Stimulated activated CD4-positive, alpha-beta T cell treated with anti-CD3 and anti-CD28 coated beads, TNF-alpha, amount 100 ng/mL, for 24 hours (primary cell): ENCODE measurements at places on chromosomes 16 and 17.
A peak's percentile ranks its signal among the peaks of the same experiment; 100 is the strongest.

DNA sequence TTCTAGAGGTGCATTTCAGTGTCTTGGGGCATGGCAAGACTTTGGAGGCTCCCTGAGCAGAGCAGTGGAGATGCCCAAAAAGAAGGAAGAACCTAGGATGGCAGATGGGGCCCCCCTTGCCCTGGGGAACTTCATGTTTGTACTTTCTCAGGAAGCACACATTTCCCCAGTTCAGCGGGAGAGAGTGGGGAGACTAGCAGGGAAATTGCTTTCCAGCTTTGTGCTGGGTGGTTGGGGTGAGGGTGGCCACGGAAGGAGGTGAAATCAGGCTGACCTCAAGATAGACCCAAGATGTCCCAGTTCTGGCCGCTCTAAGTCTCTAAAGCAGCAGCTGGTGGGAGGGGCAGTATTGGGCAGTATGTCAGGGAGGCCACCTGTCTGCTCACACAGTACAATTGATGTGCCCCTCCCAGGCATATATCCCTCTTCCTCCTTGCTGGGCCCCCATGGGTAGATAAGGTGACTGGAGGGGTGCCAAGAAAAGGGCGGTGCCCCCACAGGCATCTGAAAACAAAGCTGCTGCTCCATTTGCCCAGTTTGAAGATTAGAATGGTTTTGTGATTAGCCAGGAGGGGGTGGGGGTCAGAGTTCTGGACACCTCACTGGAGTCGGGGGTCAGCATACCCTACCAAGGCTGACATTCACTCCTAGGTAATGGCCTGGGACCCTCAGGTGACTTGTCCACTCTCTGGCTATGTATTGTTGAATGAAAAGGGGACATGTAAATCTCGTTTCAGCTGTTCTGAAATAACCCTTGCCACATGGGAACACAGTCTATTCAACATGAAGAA lies 17.1 kb upstream of the NAGLU start:
- no peak for DNase-seq

- no peak for DNase-seq
Measured at GRCh38 chr17:77451894-77452852, 311.4 kb downstream of the SEC14L1 start.

DNA sequence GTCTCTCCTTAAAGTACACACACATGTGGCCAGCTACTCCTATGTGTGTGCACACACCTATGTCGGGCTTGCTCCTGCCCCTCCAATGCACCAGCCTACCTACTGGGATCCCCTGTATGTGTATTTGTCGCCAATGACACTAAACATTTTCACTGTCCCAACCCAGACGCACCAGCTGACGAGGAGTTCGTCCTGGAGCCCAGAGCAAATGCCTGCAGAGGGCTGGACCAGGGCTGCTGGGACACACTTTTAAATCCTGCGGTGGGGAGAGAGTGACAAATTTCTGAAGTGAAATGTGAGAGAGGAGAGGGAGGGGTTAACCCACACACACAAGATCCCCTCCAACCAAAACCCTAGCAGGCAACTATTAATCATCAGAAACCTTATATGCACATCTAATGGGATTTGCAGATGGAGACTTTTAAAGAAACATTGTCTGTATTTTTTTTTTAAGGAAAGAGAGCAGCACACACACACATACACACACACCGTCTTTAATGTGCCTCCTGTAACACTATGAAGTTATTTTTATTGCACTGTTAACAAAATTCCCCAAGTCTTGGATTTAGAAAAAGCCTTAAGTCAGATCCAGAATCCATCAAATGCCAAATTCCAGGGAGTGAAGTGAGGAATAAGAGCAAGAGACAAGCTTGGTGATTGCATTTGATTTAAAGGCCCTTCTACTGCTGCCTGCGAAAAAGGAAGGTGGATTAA lies at the start of gene MEOX1:
Gene MEOX1 (minus strand): TSS at position 224 of the 714 bp plus-strand sequence. CDS start 388 bp downstream, outside the sequence.
- peak; percentile 38 for DNase-seq

GRCh38 chr16:58628845-58629732 lies 537 bp downstream of the CNOT1 start:
- DNase-seq = peak; percentile 22

DNA sequence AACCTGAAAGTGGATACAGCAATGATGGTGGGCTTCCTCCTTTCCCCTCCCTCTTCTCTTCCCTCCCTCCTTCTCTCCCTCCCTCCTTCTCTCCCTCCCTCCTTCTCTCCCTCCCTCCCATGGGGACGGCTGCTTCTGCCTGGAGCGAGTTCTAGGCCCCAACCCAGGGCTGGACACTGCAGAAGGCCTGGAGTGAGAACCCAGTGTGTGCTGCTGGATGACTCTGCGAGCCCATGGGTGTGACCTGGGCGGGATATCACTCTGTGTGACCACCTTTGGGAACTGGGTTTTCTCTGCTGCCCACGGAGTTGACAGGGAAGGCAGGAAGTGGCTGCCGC lies 242.6 kb upstream of the GSE1 start:
- no peak for DNase-seq

GRCh38 chr17:33322063-33322462 lies 29.0 kb upstream of the ASIC2 start:
- DNase-seq = no peak

DNA sequence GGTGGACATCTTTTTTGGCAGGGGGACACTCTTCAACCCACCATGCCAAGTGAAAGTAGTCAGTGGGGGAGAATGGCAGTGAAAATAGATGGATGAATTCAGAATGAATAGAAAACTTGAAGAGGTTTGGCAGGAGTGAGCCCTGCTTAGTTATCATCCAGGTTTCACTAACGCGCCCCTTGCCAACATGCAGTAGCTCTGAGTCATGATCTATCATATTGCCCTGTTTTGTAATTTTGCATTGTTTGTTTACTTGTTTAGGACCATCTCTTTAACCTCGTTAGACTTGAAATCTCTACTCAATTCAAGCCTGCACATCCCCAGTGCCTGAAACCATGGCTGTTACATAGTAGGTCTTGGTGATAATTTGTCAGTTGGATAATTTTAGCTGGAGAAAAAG lies 116.7 kb downstream of the RBFOX1 start:
- DNase-seq = no peak

- no peak for DNase-seq
Measured at GRCh38 chr16:53744449-53744848, 40.5 kb downstream of the FTO start.

GRCh38 chr17:2212400-2212981 lies 91.1 kb downstream of the SMG6 start:
- no peak for DNase-seq

- DNase-seq = no peak
Measured at GRCh38 chr16:4136229-4136813, 20.1 kb upstream of the ADCY9 start.

- DNase-seq = no peak
Measured at GRCh38 chr17:64005734-64006167, 7.6 kb downstream of the PRR29 start.

DNA sequence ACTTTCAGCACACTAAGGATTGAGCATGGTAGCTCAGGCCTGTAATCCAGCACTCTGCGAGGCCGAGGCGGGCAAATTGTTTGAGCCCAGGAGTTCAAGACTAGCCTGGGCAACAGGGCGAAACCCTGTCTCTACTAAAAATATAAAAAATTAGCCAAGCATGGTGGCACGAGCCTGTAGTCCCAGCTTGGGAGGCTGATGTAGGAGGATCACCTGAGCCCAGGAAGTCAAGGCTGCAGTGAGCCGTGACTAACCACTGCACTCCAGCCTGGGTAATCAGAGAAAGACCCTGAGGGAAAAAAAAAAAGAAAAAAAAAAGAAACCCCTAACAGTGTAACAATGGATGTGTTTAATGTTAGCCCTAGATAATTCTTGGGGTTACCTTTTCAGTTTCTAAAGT lies 24.0 kb downstream of the PARN start:
- no peak for DNase-seq

DNA sequence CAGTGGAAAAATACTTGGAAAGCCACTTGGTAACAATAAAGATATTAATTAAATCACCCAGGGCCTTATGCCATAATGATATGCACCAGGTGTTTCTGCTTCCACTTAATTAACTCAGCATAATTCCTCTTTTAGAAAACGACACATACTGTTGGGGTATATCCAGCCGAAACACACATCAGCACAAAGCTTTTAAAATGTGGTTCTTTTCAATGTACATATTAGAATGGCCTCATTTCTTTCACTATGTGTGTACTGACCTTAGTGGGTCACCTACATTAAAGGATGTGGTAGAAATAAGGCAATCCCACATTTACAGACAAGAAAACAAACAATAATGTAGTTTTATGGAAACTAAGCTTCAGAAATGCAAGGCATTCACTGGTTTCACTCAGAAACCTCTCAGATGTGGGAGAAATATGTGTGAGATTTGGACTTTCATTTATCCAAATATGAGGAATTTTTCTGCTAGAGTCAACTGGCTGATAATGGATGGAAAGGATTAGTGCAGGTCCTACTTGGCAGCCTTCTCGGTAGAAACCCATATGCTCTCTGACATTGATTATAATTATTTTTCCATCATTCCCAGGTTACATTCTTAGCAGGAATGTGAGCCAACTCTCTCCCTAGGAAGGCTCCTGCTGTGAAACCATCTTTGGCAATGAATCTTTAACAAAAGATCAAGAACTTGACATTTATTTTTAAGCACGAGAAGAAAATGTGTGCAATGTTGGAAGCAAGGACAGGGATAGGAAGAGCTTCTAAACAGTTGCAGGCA lies 66.7 kb upstream of the DHX40 start:
- DNase-seq = no peak

- DNase-seq = no peak
Measured at GRCh38 chr17:45747911-45748310, 36.2 kb upstream of the CRHR1 start.

DNA sequence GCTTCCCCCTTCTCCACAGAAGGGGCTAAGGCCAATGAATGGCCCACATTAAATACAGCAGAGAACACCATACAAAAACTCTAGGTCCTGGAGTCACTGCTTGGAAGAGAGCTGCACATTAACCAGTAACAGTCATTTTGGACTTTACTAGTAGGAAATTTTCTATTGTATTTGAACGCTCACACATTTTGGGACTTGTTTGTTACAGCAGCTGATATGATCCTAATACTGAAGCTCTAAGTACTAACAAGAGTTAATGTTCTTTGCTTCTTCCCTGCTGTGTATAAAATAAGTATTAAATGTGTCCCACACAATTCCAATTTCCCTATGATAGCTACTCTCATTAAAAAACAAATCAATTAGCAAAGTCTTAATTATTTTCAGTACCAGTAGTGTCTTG lies 148.3 kb upstream of the IRX3 start:
- DNase-seq = no peak

DNA sequence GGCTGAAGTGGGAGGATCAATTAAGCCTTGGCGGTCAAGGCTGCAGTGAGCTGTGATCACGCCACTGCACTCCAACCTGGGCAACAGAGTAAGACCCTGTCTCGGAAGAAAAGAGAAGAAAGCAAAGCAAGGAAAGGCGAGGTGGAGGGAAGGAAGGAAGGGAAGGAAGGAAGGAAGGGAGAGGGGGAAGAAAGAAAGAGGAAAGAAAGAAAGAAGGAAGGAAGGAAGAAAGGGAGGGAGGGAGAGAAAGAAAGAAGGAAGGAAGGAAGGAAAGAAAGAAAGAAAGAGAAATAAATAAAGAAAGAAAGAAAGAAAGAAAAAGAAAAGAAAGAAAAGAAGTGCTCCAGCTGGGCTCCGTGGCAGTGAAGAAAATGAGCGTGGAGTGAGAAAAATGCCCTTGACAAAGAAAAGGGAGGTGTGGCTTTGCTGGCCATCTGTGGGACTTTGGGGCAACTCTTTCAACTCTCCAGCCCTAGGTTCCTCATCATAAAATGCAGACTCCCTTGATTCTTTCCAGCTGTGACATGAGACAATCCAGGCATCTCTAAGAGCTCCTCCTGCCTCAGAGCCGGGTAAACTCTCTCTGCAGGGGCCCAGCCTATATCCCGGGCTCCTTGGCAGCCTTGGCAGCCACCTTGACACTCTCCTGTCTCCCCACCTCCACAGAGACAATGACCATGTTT lies 2.4 kb downstream of the GSDMA start:
- no peak for DNase-seq

GRCh38 chr16:51968749-51969148 lies 578.2 kb downstream of the TOX3 start:
- DNase-seq = no peak

DNA sequence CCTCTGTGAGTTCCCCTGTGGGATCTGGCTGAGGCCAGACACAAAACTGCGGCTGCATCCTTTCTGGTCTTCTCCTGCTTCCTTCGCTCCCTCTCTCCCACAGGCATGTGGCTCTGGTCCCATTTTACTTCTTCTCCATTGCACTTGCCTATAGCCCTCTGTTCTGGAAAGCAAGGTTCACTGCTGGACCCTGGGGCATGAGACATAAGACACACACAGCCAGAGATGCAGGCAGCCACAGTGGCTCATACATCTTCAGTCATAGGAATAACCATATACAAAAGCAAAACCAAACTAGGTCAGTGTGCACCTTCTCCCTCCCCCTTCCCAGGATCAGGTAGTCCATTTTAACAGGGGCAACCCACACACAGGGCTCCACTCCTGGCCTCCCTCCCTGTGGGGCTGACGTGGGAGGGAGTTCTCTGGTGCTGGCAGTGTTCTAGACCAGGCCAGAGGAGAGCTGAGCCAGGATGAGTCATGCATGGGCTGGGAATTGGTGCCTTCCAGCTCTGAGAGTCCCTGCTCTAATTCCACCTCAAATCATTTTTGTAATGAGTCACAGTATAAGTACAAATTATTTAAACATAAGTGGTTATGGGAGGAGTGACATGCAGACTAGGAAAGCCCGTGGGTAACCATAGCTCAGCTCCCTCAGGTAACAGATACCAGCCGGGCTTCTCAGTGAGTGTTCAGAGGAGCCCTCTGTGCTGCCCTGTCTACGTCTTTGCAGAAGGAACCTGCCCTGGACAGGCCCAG lies 58.0 kb downstream of the ASIC2 start:
- DNase-seq = peak; percentile 6

DNA sequence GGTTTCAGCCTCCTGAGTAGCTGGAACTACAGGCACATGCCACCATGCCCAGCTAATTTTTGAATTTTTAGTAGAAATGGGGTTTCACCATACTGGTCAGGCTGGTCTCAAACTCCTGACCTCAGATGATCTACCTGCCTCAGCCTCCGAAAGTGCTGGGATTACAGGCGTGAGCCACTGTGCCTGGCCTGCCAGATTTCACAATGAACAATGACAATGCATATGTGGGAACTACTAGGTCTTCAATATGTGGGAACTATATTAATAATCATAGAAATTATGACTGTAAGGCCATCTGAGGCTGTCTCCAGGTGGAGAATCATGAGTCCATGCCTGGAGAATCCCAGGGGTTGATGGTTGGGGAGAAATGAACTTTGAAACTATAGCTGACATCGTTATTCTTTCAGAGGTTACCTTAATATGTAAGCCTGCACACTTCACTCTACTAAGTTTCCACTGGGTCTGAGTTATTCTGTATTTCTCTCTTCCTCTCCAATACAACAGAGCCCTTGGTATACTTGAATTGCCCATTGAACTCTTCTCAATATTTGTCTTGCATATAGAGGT lies 7.2 kb upstream of the DRC7 start:
- no peak for DNase-seq

DNA sequence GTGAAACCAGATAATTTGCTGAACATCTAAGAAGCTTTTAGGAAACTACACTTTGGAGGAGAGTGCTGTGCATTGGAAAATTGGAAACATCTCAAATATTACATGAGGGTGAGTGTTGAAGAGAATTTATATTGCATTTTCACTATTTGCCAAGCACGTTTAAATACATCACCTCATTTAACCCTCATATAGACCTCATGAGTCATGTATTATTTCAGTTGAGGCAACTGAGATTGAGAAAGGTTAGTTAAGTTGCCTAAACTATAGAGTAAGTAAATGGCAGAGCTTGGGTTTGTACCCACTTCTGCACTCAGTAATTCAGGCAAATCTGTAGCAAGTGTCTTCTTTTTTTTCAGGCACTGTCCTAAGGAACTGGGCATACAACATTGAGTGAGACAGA lies 3.7 kb upstream of the NLK start:
- DNase-seq = no peak
